ENCODE measurements at places on chromosomes 5 and 9. TPM values are rescaled to one million over a fixed set of nuclear protein-coding genes. Genes with fewer than 3 reads are reported as not detected.

DNA sequence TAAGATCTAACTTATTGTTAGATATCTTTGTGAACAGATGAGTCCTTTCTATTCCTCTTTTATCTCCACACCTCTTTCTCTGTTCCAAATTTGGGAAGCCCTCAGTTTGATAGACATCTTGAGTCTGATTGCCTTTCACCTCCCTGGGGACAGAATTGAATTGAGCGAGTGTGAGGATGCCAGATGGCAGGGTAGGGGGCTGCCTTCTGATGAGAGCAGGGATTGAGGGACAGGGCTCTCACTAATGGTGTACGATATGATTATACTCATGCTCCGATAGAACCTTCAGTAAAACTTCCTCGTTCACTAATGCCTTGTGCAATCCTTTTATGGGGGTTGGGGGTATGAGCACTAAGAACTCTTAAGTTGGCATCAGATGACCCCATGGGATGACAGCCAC is 172.1 kb upstream of the DAP start:
- DNase-seq = no peak
- no peaks in the 10 kb centered on the region for H3K36me3 ChIP-seq
- no peaks in the 10 kb centered on the region for H3K4me1 ChIP-seq
- no peak overlapping the region for H3K4me3 ChIP-seq
- no peak overlapping the region for H3K27ac ChIP-seq

GRCh38 chr5:180350711-180351465 is 2.2 kb downstream of the GFPT2 start:
- no peaks in the 10 kb centered on the region for H3K36me3 ChIP-seq
- no peak for DNase-seq
- H3K4me1 ChIP-seq = peaks cover 5% of the 10 kb centered on the region
- H3K27me3 ChIP-seq = peaks cover 30% of the 10 kb centered on the region
- no peak overlapping the region for H3K4me3 ChIP-seq

GRCh38 chr9:115157245-115157674 is 39.3 kb upstream of the TNC start:
- DNase-seq = no peak
- peaks cover 18% of the 10 kb centered on the region for H3K27me3 ChIP-seq
- H3K4me1 ChIP-seq = peaks cover 6% of the 10 kb centered on the region
- no peaks in the 10 kb centered on the region for H3K36me3 ChIP-seq

GRCh38 chr9:89588271-89588879 is 16.4 kb upstream of the GADD45G start:
- DNase-seq = no peak
- H3K4me1 ChIP-seq = no peaks in the 10 kb centered on the region
- peaks cover 2% of the 10 kb centered on the region for H3K36me3 ChIP-seq
- no peak overlapping the region for H3K27ac ChIP-seq
- H3K27me3 ChIP-seq = peaks cover 18% of the 10 kb centered on the region

DNA sequence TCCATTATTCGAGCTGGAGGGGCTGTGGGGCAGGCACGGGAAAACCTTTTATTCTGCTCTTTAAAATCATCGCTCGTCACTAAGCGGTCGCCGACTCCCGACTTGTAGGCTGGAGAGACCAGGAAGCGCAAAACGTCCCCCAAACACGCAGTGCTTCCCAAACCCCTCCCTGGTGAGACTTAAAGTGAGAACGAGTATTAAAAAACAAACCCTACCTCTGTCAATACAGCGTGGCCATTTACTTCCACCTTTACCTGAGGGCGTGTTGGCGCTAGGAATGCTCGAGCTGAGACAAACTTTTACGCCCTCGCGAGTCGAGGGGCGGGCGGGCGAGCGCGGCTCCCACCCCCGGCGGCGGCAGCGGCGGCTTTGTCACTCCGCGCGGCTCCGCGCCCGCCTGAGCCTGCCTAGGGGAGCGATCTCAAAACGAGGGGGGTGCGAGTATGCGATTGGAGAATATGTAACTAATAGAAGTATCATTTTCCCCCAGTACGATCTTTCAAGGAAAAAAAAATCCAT is at the start of gene NR2F1-AS1:
Gene NR2F1-AS1 (minus strand): TSS at position 293 of the 519 bp plus-strand sequence.
- H3K36me3 ChIP-seq = no peaks in the 10 kb centered on the region
- DNase-seq = no peak
- no peak within 1 kb of the TSS for H3K27ac ChIP-seq
- peaks cover 40% of the 10 kb centered on the region for H3K27me3 ChIP-seq

DNA sequence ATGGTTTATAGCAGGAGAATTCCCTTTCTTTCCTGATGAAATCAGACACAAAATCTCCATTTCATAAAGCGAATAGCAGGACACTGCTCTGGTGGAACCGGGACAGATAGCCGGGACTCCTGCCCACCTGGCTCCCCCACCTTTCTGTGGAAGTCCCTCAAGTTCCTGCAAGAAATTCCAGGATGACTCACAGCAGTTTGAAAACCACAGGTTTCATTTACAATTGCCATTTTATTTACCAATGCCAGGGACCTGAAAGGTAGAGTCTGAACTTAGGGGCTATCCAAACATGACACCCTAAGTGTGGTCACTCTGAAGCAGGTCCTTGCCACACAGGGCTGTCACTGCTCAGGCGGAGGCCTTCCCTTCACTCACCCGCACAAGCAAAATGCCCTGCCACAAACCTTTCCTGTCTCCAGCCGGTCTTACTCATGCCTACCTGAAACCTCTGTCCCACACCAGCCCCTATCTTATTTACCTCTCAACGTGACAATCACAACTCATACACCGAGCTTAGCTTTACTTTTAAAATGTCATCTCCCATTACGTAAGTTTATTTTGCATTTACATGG is 63.3 kb upstream of the TAF1L start:
- peaks cover 2% of the 10 kb centered on the region for H3K27me3 ChIP-seq
- no peaks in the 10 kb centered on the region for H3K4me1 ChIP-seq
- H3K36me3 ChIP-seq = no peaks in the 10 kb centered on the region

DNA sequence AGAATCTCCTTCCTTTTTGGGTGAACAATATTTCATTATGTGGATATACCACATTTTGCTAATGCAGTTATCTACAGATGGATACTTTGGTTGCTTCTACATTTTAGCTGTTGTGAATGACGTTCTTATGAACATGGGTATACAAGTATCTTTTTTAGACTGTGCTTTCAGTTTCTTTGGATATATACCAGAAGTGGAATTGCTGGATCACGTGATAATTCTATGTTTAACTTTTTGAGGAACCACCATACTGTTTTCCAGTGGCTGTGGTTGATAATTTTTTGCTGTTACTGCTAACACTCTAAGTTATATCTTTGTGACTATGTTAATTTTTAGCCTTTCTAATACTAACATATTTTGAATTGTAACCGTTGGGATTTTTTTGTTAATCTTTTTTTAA is 12.5 kb downstream of the WDR70 start:
- H3K27ac ChIP-seq = no peak overlapping the region
- peaks cover 21% of the 10 kb centered on the region for H3K36me3 ChIP-seq
- H3K27me3 ChIP-seq = no peaks in the 10 kb centered on the region

- peaks cover 6% of the 10 kb centered on the region for H3K4me1 ChIP-seq
- no peak overlapping the region for H3K4me3 ChIP-seq
- no peak overlapping the region for H3K27ac ChIP-seq
These were observed 161.6 kb upstream of the PANK3 start for GRCh38 chr5:168740811-168741213.

DNA sequence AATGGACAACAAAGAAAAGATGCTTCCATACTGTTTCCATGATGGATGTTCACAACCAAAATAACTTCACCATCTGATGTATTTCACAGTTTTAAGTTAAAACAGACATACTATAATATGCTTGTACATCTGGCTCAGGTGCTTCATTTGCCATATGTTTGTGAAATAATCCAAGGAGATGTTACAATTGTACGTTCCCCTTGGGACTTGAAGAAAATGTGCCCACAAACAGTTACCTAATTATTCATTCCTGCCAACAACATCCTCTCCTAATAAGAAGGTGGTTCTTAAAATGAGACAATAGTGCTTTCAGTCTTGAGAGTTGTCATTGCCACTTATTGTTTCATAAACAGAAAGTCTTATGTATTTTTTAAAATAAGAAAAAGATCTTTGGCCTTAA is 33.1 kb upstream of the SMARCA2 start:
- H3K27me3 ChIP-seq = peaks cover 2% of the 10 kb centered on the region
- H3K4me3 ChIP-seq = no peak overlapping the region
- no peak for DNase-seq
- no peaks in the 10 kb centered on the region for H3K36me3 ChIP-seq
- no peak overlapping the region for H3K27ac ChIP-seq

DNA sequence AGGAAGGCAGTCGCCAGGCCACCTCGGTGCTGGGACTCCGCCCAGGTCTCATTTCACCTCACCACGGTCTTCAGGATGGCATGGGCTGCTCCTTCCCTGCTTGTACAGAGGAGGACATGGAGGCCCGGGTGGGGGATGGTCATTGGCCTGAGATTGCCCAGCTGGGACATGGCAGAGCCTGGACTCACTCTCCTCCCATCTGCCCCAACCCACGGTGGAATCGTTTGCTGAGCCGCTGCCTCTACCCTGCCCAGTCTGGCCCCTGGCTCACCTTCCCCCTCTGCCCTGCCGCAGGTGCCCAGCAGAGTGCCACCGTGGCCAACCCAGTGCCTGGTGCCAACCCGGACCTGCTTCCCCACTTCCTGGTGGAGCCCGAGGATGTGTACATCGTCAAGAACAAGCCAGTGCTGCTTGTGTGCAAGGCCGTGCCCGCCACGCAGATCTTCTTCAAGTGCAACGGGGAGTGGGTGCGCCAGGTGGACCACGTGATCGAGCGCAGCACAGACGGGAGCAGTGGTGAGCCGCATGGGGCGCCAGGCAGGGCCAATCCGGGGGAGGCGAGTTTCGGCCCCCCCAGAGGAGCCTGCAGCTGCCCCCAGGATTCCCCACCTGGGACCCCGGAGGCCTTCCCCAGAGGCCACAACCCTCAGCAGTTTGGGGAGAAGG is 36.7 kb downstream of the HK3 start:
- no peaks in the 10 kb centered on the region for H3K4me1 ChIP-seq
- peaks cover 30% of the 10 kb centered on the region for H3K27me3 ChIP-seq
- no peak for DNase-seq
- no peak overlapping the region for H3K27ac ChIP-seq
- no peaks in the 10 kb centered on the region for H3K36me3 ChIP-seq

DNA sequence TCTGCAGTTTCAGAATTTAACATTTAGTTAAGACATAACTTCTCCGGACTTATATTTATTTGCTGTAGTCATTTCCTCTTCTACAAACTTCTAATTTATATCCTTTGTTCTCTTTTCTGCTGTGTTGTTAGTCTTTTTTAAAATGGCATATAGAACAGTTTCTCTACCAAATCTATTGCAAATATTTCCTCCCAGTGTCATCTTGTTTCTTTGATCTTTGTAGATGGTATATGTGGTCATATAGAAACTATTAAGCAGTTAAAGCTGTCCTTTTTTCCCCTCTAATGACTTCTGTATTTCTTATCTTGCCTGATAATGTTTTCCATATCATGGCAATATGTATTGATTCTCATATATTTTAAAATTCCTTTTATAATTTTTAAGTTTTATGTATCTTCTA is 264.5 kb downstream of the MCTP1 start:
- peaks cover 9% of the 10 kb centered on the region for H3K4me1 ChIP-seq
- H3K27me3 ChIP-seq = no peaks in the 10 kb centered on the region
- H3K4me3 ChIP-seq = no peak overlapping the region
- H3K27ac ChIP-seq = no peak overlapping the region
- no peak for DNase-seq

GRCh38 chr9:105855987-105856386 is 161.6 kb downstream of the TMEM38B start:
- H3K36me3 ChIP-seq = no peaks in the 10 kb centered on the region
- no peak overlapping the region for H3K4me3 ChIP-seq
- no peaks in the 10 kb centered on the region for H3K27me3 ChIP-seq
- DNase-seq = no peak

- no peak overlapping the region for H3K4me3 ChIP-seq
- no peaks in the 10 kb centered on the region for H3K36me3 ChIP-seq
These were observed 112.6 kb downstream of the CAVIN4 start for GRCh38 chr9:100690438-100690837.

GRCh38 chr5:53407373-53407772 is 73.1 kb upstream of the FST start:
- no peak for DNase-seq
- H3K27ac ChIP-seq = no peak overlapping the region
- peaks cover 5% of the 10 kb centered on the region for H3K4me1 ChIP-seq
- no peaks in the 10 kb centered on the region for H3K36me3 ChIP-seq

DNA sequence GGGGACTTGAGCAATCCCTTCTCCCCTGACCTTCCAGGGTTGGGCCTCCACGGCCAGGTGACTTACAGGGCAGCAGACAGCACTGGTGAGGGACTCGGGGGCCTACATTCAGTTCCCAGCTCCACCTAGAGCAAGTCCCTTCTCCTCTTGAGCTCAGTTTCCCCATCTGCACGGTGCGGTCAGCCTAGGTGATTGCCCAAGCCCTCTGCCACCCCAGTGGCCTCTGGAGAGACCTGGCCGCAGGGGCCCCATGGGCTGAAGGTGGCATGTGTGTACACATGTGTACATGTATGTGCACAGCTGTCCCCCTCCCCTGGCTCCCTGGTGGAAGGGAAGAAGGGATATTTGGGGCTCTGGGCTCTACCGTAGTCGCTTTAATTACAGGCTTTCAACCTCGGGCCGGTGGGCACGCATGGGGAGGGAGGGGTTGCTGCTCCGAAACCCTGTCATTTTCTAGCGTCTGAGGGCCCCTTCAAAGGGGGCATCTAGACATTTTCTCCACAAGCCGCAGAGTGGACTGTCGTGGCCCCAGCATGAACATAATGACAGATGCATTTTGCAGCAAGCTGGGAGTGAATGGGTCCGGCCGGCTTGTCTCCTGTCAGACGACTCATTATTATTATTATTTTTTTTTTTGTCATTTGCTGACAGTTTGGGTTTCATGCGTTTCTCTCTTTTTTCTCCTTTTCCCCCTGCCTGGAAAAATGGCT is 44.0 kb downstream of the ASS1 start:
- H3K36me3 ChIP-seq = no peaks in the 10 kb centered on the region
- H3K4me3 ChIP-seq = no peak overlapping the region
- H3K27me3 ChIP-seq = peaks cover 6% of the 10 kb centered on the region
- no peak for DNase-seq

GRCh38 chr5:155915601-155916000 is 411.4 kb upstream of the SGCD start:
- H3K36me3 ChIP-seq = no peaks in the 10 kb centered on the region
- no peak overlapping the region for H3K4me3 ChIP-seq
- H3K27ac ChIP-seq = no peak overlapping the region
- peaks cover 13% of the 10 kb centered on the region for H3K27me3 ChIP-seq

- H3K4me3 ChIP-seq = no peak overlapping the region
- H3K27ac ChIP-seq = no peak overlapping the region
- H3K36me3 ChIP-seq = no peaks in the 10 kb centered on the region
- H3K4me1 ChIP-seq = no peaks in the 10 kb centered on the region
- no peak for DNase-seq
These were observed 672.8 kb downstream of the ACTL7B start for GRCh38 chr9:108182950-108183381.

Gene TMEM174
- total RNA-seq = not detected

Gene ACSL6
- total RNA-seq = 3.1 TPM

Gene PDE8B
- total RNA-seq = not detected

Gene ZNF300
- 2.4 TPM for total RNA-seq

Gene LTC4S
- 0.39 TPM for total RNA-seq

Gene PCAT7
- total RNA-seq = not detected

Gene TUSC1
- total RNA-seq = 0.59 TPM

Gene N4BP3
- total RNA-seq = 3.7 TPM

Gene RASGEF1C
- total RNA-seq = not detected

Gene GPR151
- not detected for total RNA-seq

Measured in activated CD4-positive, alpha-beta T cell treated with anti-CD3 and anti-CD28 coated beads for 36 hours (primary cell).